ENCODE measurements at places on chromosomes 2 and 18. TPM values are rescaled to one million over a fixed set of nuclear protein-coding genes. Genes with fewer than 3 reads are reported as not detected.

Gene GPR45
- total RNA-seq = not detected

Gene POMC
- total RNA-seq = 6.9 TPM

Gene NOL4
- total RNA-seq = not detected

Gene ERICH2
- total RNA-seq = not detected

Gene AGXT
- total RNA-seq = not detected

Gene MREG
- 10.6 TPM for total RNA-seq

Gene CTAGE1
- not detected for total RNA-seq

Gene REG3A
- total RNA-seq = not detected

Gene FTCDNL1
- total RNA-seq = 2.1 TPM

Gene GPAT2
- 20.4 TPM for total RNA-seq
